Activated CD4-positive, alpha-beta T cell treated with anti-CD3 and anti-CD28 coated beads, Interleukin-2, amount 10 ng/mL, durations not matched to agents 24 days and 14 days (primary cell): ENCODE measurements at places on chromosomes 7 and 10. TPM values are rescaled to one million over a fixed set of nuclear protein-coding genes. Genes with fewer than 3 reads are reported as not detected.
A peak's percentile ranks its signal among the peaks of the same experiment; 100 is the strongest.

DNA sequence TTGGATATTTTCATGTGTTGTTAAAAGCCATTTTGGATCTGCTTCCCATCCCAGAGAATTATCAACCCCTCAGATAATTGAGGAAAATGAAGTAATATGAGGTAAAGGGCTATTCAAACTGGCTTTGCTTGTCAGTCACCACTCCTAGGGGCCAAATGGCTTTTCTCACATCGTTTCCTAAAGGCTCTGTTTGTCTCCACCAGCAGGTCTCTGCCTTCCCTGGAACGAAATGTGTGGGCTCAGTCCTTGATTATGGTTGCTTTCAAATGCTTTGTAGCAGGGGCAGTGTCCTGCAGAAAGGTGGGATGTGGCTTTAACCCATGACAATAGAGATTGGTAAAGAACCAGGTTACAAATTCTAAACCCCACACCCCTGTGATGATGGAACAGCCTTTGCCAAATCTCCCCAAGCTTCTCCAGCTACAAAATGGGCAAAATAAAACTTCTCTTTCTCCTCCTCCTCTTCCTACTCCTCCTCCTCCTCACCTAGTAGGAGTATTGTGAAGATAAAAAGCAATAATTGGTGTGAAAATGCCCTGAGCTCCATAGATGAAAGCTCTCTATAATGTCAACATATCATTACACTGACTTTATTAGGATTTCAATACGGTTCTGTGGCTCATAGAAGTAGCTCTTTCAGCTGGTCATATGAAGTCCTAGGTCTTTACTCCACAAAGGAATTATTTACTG lies 127.6 kb downstream of the CHN2 start:
- peaks cover 3% of the 10 kb centered on the region for H3K27me3 ChIP-seq
- H3K27ac ChIP-seq, result no peak overlapping the region
- no peaks in the 10 kb centered on the region for H3K36me3 ChIP-seq
- no peak overlapping the region for H3K4me3 ChIP-seq

DNA sequence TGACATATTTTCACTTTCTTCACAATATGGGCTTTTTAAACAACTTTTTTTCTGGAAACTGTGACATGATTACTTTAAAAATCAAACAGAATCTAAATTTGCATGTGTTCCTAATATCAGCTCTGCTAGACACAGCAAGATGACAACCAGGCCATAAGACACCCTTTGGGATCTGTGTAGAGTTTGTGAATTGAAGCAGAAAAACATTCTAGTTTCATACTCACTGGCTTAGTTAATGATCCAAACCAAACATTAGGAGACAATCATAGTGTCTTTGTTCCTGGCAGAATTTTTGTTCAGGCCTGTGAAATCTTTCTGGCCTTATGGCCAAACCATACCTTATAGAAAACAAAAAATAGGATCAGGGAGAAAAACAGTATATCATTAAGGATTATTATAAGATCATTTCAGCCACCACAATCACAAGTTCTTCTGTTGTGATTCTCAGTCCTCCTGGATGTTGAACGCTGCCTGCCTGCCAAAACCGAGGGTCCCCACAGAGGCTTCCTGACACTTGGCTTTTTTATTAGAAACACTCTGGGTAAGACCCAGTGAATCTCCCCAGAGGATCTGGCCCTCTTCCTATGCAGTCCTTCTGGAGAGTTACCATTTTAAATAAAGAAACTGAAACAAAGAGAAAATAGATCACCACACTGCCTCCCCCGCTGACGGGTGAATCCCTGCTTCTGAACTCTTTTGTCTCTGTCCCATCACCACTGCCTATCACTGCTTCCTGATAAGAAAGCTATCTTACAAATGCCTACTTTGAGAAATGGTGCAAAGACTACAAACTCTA lies 79.2 kb upstream of the PPP1R3C start:
- no peaks in the 10 kb centered on the region for H3K4me1 ChIP-seq
- no peaks in the 10 kb centered on the region for H3K36me3 ChIP-seq
- H3K27ac ChIP-seq, result no peak overlapping the region
- no peak for DNase-seq

DNA sequence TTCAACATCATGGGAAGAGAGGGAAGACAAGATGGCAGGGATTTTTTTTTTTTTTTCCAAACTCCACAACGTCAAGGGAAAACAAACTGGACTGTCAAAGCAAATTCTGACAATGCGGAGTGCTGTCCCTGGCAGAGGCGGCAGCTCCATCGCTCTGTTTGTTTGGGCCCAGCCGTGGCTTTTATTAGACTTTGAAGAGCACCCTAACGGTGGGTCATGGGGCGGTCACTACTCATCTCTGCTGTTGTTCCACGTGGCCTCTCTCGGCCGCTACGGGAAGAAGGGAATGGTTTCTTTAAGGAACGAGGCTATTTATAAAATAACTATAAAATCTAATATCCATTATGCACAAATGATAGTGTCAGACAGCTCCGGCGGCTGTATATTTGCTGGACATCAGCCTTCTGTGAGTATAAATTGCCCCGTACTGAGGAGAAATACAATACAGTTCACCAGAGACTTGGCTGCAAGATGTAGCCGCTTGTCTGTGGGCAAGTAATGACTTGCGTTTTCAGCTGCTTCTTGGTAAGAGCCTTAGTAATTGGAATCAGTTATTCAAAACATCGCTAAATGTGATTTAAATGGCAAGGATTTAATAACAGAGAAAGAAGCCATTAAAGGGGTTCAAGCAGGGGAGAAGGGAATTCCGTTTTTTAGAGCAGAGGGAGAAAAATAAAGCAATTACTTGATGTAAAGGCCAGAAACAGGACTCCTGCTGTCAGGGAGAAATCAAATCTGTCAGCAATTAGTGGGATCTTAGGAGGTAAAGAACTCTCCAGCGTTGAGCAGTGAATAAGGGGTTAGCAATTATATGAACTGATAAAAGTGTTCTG lies 61.7 kb upstream of the RAB11FIP2 start:
- no peak overlapping the region for H3K27ac ChIP-seq
- peaks cover 11% of the 10 kb centered on the region for H3K27me3 ChIP-seq
- peaks cover 6% of the 10 kb centered on the region for H3K4me1 ChIP-seq
- DNase-seq, result no peak
- no peak overlapping the region for H3K4me3 ChIP-seq

DNA sequence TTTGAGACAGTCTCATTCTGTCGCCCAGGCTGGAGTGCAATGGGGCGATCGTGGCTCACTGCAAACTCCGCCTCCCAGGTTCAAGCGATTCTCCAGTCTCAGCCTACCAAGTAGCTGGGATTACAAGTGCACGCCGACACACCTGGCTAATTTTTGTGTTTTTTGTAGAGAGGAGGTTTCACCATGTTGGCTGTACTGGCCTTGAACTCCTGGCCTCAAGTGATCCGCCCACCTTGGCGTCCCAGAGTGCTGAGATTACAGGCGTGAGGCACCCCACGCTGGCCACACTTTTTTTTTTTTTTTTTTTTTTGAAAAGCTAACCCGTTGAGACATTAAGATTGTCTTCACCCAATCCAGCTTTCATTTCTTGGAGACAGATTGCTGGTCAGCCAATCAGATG lies 2.1 kb downstream of the ZNF273 start:
- H3K4me1 ChIP-seq, result peaks cover 24% of the 10 kb centered on the region
- no peak overlapping the region for H3K27ac ChIP-seq
- H3K36me3 ChIP-seq, result peaks cover 37% of the 10 kb centered on the region
- DNase-seq, result no peak
- H3K4me3 ChIP-seq, result peak overlapping the region; percentile 52
- no peaks in the 10 kb centered on the region for H3K27me3 ChIP-seq

DNA sequence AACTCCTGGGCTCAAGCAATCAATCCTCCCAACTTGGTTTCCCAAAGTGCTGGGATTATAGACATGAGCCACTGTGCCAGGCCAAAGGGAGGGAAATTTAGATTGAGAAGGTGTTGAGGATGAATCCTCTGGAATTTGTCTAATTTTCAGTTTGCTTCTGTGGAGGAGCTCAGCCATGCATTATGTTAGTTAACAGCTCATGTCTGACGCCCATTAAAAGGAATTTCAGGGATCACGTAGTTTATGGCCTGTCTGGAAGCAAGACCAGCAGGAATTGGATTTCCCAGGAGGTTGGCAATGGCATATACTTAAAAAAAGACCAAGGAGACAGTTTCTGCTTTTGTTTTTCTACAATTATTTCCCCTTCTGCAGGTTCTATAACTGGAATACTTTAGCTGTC lies 165.7 kb downstream of the OTUD1 start:
- DNase-seq, result no peak
- H3K4me1 ChIP-seq, result no peaks in the 10 kb centered on the region
- H3K36me3 ChIP-seq, result no peaks in the 10 kb centered on the region
- no peak overlapping the region for H3K4me3 ChIP-seq
- no peak overlapping the region for H3K27ac ChIP-seq

- no peak for DNase-seq
- H3K36me3 ChIP-seq, result no peaks in the 10 kb centered on the region
- H3K4me3 ChIP-seq, result no peak overlapping the region
- H3K27ac ChIP-seq, result no peak overlapping the region
- no peaks in the 10 kb centered on the region for H3K27me3 ChIP-seq
Observed at GRCh38 chr10:121236621-121237020, 361.6 kb downstream of the FGFR2 start.

- H3K4me3 ChIP-seq, result no peak overlapping the region
- peaks cover 3% of the 10 kb centered on the region for H3K4me1 ChIP-seq
- DNase-seq, result no peak
- H3K27ac ChIP-seq, result no peak overlapping the region
- H3K36me3 ChIP-seq, result no peaks in the 10 kb centered on the region
- H3K27me3 ChIP-seq, result no peaks in the 10 kb centered on the region
Observed at GRCh38 chr10:60420991-60421894, 31.6 kb upstream of the ANK3 start.

GRCh38 chr7:46853451-46853850 lies 728.5 kb downstream of the TNS3 start:
- no peaks in the 10 kb centered on the region for H3K4me1 ChIP-seq
- DNase-seq, result no peak
- H3K36me3 ChIP-seq, result no peaks in the 10 kb centered on the region
- no peaks in the 10 kb centered on the region for H3K27me3 ChIP-seq

DNA sequence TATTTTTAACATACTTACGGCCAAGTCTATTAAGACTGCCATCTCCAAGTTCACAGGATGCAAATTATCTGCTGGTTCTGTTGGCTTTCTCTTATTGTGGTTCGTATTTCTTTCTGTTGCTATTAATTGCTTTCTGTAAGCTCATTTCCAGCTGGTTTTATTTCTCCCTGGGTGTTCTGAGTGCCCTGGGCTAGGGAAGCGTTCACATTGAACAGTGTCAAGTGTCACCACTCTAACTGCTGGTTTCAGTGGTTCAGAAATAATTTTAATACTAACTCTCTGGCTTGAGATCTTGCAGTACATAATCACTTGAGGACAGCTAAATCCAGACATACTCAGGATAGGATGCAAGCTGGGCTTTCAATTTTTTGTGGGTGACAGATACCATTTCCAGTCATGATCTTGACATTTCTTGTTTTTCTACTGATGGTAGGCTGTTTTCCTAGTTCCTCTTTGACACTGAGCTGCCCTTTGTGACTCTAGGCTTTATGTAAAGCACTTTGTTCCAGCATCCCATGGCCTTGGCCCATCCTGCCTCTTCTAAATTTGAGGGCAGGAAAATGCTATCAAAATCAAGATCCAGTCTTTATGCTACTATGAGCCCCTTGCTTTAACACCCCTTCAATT lies 117.6 kb downstream of the SNX13 start:
- no peaks in the 10 kb centered on the region for H3K27me3 ChIP-seq
- DNase-seq, result no peak
- H3K4me1 ChIP-seq, result no peaks in the 10 kb centered on the region
- H3K4me3 ChIP-seq, result no peak overlapping the region

DNA sequence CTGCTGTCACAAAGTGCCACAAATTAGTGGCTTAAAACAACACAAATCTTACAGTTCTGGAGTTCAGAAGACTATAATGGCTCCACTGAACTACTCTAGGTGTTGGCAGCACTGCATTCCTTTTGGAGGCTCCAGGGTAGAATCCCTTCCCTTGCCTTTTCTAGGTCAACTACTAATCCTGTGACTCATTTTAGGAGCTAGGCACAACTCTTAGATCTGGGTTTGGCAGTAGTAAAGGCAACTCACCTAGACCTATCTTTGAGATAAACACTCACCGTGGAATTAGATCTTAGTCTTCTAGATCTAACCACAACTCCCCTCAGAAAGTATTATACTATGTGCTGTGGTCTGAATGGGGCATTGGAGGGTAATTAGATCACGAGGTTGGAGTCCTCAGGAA lies 60.4 kb downstream of the ANKIB1 start:
- H3K27me3 ChIP-seq, result no peaks in the 10 kb centered on the region
- H3K36me3 ChIP-seq, result peaks cover 13% of the 10 kb centered on the region
- H3K4me3 ChIP-seq, result no peak overlapping the region

DNA sequence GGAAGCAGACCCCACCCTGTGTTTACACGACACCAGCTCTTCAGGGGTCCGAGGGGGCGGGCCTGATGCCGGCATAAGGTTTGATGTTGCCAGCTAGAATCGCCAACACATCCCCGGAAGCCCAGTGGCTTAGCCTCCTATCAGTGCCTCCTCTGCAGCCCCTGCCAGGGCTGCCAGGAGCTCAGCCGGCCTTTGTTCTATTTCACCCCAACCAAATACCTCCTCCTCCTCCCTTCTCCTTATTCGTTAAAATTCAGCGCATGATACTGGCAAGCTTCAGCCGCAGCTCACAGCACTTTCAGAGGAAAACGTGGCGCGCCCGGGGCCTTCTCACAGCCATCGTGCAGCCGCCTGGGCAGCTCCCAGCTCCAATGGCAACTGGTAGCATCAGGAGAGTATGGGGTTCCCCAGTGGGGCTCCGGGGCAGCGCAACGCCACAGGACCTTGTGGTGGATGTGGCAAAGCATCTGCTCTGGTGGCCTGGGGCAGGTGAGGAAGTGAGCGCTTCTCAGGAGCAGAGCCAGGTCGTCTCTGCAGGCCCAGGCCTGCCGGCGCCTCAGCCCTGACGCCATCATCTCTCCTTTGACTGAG lies 176.4 kb upstream of the RHEB start:
- H3K36me3 ChIP-seq, result no peaks in the 10 kb centered on the region
- DNase-seq, result no peak
- H3K4me3 ChIP-seq, result no peak overlapping the region
- H3K27ac ChIP-seq, result no peak overlapping the region

DNA sequence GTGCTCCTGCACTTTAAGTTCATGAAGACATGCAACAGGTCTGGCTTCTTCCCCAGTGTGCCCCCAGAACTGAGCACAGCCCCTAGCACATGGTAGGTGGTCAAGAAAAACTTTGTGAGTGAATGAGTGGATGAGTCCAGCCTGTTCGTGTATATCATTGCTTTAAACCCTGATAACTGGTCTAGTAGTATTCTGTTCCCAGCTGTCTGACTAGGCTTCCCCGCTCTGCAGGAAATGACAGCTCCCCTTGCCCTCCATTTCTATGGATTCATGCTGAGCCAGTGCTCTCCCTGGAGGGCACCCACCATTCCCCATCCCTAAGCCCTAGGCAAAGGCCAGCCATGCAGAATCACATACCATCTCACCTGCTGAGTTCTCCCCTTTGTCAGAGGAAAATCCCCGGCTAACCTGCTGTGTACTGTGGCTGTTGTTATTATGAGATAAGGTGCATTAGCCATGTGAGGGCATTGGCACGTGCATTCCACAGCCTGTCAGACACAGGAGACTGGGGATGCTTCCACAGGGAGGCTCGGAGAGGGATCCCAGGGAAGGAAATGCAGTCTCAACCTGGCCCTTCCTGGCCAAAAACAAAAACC lies 698.9 kb downstream of the GRID1 start:
- no peak for DNase-seq
- no peak overlapping the region for H3K4me3 ChIP-seq
- H3K27ac ChIP-seq, result no peak overlapping the region
- H3K27me3 ChIP-seq, result no peaks in the 10 kb centered on the region
- no peaks in the 10 kb centered on the region for H3K36me3 ChIP-seq

MRC1 gene
- total RNA-seq, result not detected in 2 replicates

CYP26C1 gene
- total RNA-seq, result 0.07 and 0.12 TPM in 2 replicates

LAMB4 gene
- not detected in 2 replicates for total RNA-seq

OR2A5 gene
- not detected in 2 replicates for total RNA-seq

ZNF853 gene
- 0.33 and 0.42 TPM in 2 replicates for total RNA-seq

CACNB2 gene
- total RNA-seq, result not detected in 2 replicates

PILRA gene
- total RNA-seq, result 9.8 and 11.6 TPM in 2 replicates

KNDC1 gene
- total RNA-seq, result 0.19 and 0.21 TPM in 2 replicates
